Left hindlimb (tissue), 1 donor: ENCODE measurements at places on chromosomes 7 and 10.

- DNase-seq, result no peak
Observed at GRCh38 chr7:97271619-97272018, 154.1 kb downstream of the SDHAF3 start.

DNA sequence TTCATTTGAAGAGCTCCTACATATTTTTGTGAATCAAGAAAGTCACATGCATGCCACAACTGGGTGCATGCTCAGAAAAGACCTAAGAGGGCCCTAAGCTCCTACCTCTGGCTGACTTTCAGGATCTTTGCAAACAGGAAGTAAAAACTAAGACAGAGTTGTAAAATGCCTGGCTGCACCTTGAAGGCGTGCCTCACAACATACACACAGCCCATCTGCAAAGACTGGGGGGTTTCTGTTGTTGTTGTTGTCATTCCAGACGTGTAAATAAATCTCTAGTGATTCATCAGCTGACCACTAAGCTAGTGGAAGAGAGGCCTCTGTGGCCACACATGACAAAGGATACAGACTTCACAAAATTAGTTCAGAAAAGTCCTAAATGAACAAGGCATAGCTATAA is 31.8 kb downstream of the SMURF1 start:
- no peak for DNase-seq

- DNase-seq, result no peak
Observed at GRCh38 chr10:14758994-14759664, 15.6 kb downstream of the FAM107B start.

GRCh38 chr7:83850125-83850524 is 201.2 kb upstream of the SEMA3E start:
- DNase-seq, result no peak

DNA sequence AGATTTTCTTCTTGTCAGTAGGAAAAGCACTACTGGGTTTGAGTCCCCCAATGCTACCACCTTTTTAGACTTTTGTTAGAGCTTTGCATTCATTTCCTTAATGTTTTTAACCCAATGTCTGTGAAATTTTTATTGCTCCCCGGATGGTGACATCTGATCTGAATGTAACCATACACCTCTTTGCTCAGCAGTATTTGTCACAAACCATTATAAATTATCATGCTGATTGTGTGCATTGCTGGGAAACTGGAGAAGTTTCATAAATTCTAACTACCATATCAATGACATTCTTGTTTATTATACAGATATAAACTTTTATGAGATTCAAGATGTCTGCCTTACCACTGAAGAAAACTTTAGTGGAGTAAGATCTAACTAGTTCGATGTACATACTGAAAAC is 8.5 kb downstream of the NRP1 start:
- DNase-seq, result no peak

DNA sequence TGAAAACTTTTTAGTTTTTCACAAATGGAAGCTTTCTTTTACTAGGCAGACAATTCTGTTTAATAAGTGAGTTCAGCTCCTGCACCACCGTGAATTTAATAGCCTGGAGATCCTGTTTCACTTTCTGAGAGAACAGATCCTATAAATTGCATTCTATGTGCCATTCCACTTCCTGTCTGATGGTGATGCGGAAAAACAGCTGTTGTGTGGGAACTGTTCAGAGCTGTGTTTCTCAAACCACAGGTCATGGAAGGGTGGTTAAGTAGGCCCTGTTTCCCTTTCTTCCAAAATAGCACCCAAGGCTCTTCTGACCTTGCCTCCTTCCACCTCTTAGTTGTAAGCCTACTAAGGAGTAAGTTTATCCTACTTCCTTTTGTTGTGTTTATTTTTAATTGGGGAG is 97.2 kb upstream of the DKK1 start:
- DNase-seq, result peak; percentile 51

DNA sequence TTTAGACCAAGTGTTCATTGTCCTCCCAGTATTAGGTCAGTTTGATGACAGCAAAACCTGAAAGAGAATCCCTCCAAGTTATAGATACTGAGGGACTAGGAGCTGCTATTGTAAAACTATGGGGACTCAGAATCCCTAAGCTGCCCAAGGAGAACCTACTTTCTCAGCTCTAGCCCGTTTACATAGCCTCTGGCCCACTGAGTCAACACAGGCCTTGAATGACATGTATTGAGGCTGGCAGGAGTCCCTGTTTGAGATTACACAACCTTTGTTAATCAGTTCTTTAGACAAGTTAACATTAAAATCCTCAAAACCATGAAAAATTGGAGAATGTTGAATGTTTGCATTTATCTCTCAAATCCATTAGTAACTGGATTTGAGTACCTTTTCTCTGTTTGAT is 1079.0 kb downstream of the KCNMA1 start:
- no peak for DNase-seq

DNA sequence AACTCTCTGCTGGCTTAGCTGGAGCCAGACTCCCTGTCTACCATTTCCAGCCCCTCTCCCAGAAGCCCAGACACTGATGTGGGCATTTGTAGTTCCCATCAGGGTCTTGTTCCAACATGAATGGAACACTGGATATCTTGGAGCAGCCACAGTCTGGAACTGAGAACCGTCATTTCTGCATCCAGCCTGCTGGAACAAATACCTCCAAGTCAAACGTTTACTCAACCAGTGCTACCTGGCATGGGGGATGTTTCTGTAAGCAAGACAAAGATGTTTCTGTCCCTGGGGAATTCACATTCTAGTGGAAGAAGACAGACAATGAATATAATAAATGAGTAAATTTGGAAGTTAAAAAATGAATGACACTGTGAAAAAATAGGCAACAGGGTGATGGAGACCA is 70.8 kb upstream of the ZNF438 start:
- DNase-seq, result no peak

DNA sequence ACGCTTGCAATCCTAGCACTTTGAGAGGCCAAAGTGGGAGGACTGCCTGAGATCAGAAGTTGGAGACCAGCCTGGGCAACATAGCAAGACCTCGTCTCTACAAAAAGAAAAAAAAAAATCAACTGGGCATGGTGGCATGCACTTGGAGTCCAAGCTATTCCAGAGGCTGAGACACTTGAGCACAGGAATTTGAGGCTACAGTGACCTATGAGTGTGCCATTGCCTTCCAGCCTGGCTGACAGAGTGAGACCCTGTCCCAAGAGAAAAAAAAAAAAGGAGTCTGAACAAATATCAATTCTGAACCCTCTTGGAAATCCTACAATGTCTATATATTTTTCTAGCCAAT is 126.8 kb upstream of the NRP1 start:
- no peak for DNase-seq

DNA sequence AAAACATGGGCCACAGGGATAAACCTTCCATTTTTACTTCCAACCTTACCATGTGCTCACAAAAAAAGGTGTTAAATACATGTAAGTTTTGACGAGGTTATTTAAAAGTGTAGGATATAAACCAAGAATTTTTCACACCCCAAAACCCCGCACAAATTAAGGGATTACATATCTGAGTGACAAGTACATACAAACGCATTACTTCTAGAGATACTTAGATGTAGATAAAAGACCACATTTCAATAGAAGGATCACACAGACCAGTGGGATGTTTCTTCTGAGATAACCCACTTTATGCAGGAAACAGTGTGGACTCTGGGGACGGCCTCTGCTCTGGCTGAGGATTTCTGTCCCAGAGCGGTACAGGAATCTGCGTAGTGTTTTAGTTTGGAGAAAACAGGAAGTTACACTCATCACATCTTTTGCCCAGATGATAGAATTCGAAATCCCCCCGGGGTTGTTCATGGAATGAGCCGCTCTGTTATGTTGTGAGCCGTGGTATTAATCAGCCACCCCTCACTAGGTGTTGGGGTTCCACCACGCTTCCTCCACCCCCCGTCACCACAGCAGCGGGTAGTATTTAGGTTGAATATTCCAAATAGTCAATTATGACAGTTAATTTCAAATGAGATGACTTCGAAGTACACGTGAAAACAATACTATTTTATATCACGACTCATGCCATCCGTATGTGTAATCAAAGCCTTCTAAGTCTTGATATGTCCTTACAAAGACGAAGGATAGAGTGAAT is 1.3 kb upstream of the CUL1 start:
- DNase-seq, result peak; percentile 38

DNA sequence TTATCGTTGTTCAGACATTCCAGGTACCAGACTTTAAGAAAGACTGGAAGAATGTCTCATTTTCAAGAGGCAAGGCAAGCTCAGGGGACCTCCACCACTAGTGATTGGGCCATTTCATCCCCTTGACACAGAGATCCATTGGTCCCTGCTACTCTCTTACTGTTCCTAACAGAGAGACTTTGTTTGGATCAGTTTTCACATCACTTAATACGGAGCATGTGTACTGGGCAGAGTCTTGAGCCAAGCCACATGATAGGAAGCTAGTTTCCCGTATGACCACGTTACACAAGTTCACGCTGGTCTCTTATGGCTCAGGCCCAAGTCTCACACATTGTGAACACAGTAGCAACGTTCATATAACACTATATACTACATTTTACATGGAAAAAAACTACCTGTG is 269.9 kb downstream of the BAMBI start:
- peak; percentile 57 for DNase-seq

GRCh38 chr10:84308021-84308420 is 20.4 kb upstream of the CCSER2 start:
- no peak for DNase-seq

GRCh38 chr10:85600026-85600743 is 766.4 kb downstream of the GRID1 start:
- no peak for DNase-seq

DNA sequence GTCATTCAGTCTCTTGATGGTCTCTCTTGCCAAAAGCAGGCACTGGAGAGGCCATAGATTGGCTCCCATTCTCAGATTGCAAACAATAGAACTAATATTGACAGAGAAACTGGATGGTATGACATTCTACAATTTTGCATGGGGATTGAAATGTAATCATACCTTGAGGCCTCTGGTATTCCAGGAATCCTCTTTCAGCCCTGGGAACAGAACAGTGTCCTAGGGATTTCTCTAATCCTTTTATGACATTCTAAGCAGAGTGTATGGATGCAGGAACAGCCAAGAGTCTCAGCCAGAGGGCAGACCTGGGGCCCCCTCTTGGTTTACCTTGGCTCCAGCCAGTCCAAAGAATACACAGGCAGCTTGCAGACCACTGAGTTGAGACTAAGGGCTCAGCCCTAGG is 206.4 kb downstream of the KCNMA1 start:
- no peak for DNase-seq

- no peak for DNase-seq
Observed at GRCh38 chr7:130593033-130593432, 75.5 kb downstream of the COPG2 start.

DNA sequence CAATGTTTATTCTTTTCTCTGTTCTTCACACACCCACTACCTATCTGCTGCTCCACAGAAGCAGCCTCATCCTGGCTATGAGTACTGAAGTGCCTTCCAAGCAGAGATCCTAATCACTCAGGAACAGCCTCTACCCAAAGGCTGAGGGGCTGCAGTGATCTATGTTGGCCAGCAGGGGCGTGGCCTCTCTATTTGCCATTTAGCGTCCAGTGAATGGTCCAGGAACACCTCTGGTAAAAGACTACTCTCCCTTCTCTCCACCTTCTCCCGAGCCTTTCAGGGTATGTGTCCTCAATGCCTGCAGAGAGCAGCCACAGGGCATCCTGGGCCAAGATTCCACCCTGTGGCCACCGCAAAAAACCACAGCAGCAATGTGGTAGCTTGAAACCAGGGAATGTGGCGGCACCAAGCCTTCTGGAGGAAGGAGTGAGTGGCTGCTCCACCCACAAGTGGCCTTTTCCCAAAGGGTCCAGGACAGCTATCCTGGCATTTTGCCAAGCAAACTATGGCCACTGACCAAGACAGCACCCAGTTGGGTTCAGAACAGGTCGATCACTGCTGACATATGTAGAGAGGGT is 70.9 kb downstream of the SYPL1 start:
- DNase-seq, result no peak

- DNase-seq, result no peak
Observed at GRCh38 chr10:10361301-10361885, 656.3 kb upstream of the CELF2 start.

GRCh38 chr7:95427166-95427565 is 7.7 kb downstream of the PON2 start:
- DNase-seq, result no peak

GRCh38 chr10:88731296-88731695 is 25.2 kb downstream of the LIPK start:
- no peak for DNase-seq

GRCh38 chr10:3774814-3775695 is 10.0 kb downstream of the KLF6 start:
- peak; percentile 58 for DNase-seq

DNA sequence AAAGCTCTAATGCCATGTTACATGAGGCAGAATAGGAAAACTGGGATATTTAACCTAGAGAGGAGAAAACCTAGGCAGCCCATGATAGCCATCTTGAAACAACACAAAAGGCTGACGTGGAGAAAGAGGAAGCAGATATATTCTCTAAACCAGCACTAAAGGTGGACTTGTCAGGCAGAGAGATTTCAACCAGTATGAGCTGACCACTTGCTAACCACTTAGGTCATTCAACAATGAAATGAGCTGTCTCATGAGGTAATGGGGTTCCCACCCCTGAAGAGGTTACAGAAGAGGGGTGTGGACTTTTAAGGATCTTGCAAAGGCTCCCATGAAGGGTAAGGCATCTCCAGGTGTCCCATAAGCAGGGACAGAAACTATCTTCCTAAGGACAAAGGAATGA is 26.8 kb upstream of the EGR2 start:
- no peak for DNase-seq

DNA sequence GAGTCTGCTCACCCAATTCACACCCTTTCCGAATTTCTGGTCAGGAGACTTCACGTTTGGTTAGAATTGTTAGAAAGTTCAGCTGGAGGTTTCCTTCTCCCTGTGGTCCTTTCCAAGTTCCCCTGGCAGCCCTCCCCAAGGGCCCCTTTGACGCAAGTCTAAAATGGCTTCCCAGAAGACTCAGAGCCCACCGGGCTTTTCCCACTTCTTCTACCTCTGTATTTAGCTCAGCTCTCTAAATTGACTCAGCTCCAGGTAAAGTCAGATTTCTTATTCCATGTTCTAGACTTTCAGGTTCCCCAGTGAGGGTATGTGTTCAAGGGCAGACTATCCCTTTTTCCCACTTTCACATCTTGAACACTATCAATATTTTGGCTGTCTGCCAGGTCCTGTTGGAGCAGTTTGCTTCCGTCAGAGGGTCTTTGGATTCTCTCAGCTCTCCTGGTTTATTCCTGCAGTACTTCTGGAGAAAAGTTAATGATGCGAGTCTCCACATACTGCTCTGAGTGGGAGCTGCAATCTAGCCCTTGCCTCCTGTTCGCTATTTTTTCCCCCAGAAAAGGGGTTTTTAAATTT is 53.1 kb upstream of the ZNF273 start:
- DNase-seq, result no peak

- no peak for DNase-seq
Observed at GRCh38 chr7:8277394-8277982, 15.5 kb upstream of the ICA1 start.

- DNase-seq, result no peak
Observed at GRCh38 chr7:86668315-86668714, 24.6 kb downstream of the GRM3 start.

DNA sequence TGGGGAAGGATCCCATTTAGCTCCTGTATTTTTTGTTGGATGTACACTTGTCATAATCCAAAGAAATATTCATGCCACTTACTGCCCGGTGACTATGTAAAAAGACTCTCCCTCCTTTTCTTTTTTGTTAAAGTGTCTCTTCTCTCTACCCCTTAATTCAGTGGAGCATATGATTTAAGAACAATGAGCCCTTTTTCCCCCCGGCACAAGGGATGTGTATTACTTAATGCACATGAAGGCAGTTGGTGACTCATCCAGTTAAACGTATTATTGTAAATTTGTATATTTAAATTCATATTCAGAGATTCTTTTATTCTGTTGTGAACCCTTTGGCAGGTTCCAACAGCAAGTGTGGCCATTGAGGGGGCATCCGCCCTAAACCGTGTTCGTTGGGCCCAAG is 241.9 kb downstream of the SLC25A13 start:
- no peak for DNase-seq

GRCh38 chr10:96858706-96859050 is 26.6 kb downstream of the LCOR start:
- no peak for DNase-seq
